Left ventricle myocardium inferior (tissue), 1 donor: ENCODE measurements at places on chromosomes 13 and 19. TPM values are rescaled to one million over a fixed set of nuclear protein-coding genes. Genes with fewer than 3 reads are reported as not detected.

- H3K4me1 ChIP-seq, result no peaks in the 10 kb centered on the region
- no peaks in the 10 kb centered on the region for H3K27me3 ChIP-seq
These were observed 36.7 kb downstream of the CUL4A start for GRCh38 chr13:113245849-113246796.

Gene ATXN8OS
- total RNA-seq, result not detected

- H3K36me3 ChIP-seq, result no peaks in the 10 kb centered on the region
- H3K27ac ChIP-seq, result no peak overlapping the region
- H3K4me3 ChIP-seq, result no peak overlapping the region
- no peak for DNase-seq
These were observed 16.1 kb upstream of the TPRX2 start for GRCh38 chr19:47842941-47843340.

GRCh38 chr13:25778808-25779305, 273.0 kb downstream of the SHISA2 start:
- no peaks in the 10 kb centered on the region for H3K4me1 ChIP-seq
- no peak overlapping the region for H3K4me3 ChIP-seq
- no peaks in the 10 kb centered on the region for H3K36me3 ChIP-seq

- peak overlapping the region; percentile 72 for H3K4me3 ChIP-seq
- H3K27ac ChIP-seq, result peak overlapping the region; percentile 92
- peaks cover 30% of the 10 kb centered on the region for H3K27me3 ChIP-seq
These were observed 816 bp upstream of the TBXA2R start for GRCh38 chr19:3607303-3608078.

- H3K4me3 ChIP-seq, result no peak overlapping the region
- no peaks in the 10 kb centered on the region for H3K27me3 ChIP-seq
- peaks cover 83% of the 10 kb centered on the region for H3K36me3 ChIP-seq
- DNase-seq, result no peak
- H3K4me1 ChIP-seq, result peaks cover 11% of the 10 kb centered on the region
- no peak overlapping the region for H3K27ac ChIP-seq
These were observed 7.7 kb upstream of the TIMM50 start for GRCh38 chr19:39472746-39473442.

DNA sequence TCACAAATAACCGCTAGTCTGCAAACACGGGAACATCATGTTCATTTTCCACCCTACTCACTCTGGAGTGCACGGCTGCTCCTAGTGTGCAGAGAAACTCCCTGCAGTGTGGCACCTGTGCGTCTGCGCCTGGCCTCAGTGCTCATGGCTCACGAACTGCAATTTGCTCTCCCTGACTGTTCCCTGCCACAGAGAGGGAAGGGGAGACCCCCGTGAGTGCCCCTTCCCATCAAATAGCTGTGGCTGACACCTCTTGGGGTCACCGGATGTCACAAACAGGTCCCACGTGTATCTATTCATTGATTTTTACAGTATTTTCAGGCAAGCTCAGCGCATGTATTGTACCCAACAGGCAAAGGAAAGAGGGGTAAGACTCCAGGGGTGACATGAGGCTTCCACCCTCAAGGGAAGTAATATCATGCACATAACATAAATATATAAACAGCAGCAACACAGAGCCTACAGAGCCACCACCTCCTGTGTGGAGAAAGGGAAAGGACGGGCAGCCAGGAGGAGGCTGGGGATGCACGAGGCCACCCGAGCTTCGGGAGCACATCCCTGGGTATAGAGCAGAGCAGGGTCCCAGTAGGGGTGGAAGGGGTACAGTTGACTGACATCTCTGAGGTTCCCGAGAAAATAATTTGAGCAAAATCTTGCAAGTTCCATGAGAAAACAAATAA, 140.3 kb upstream of the SOX1 start:
- H3K4me1 ChIP-seq, result no peaks in the 10 kb centered on the region
- H3K4me3 ChIP-seq, result no peak overlapping the region
- no peaks in the 10 kb centered on the region for H3K36me3 ChIP-seq
- no peak for DNase-seq
- H3K27me3 ChIP-seq, result peaks cover 83% of the 10 kb centered on the region

DNA sequence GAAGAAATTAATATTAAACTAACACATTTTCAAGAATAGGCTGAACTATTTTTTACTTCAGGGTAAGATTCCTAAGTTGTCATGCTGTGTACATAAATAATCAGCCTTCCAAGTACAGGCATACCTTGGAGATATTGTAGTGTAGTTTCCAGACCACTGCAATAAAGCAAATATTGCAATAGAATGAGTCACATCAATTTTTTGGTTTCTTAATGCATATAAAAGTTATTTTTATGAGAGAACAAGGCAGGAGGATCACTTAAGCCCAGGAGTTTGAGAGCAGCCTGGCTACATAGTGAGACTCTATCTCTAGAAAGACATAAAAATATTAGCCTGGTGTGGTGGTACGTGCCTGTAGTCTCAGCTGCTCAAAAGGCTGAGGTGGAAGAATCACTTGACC, 511.5 kb downstream of the UQCRFS1 start:
- no peaks in the 10 kb centered on the region for H3K36me3 ChIP-seq
- H3K27ac ChIP-seq, result no peak overlapping the region
- H3K4me3 ChIP-seq, result no peak overlapping the region
- no peaks in the 10 kb centered on the region for H3K4me1 ChIP-seq
- no peaks in the 10 kb centered on the region for H3K27me3 ChIP-seq
- DNase-seq, result no peak

GRCh38 chr13:91771229-91771628, 372.8 kb downstream of the GPC5 start:
- no peaks in the 10 kb centered on the region for H3K36me3 ChIP-seq
- no peak for DNase-seq
- H3K4me3 ChIP-seq, result no peak overlapping the region
- H3K27ac ChIP-seq, result no peak overlapping the region

Gene TMEM59L
- total RNA-seq, result 1.5 TPM

- H3K36me3 ChIP-seq, result no peaks in the 10 kb centered on the region
- H3K27ac ChIP-seq, result no peak overlapping the region
- peaks cover 40% of the 10 kb centered on the region for H3K4me1 ChIP-seq
These were observed 4.2 kb upstream of the ZIC2 start for GRCh38 chr13:99977334-99977911.

Gene ZNF90
- 0.66 TPM for total RNA-seq

GRCh38 chr19:44813841-44814470, 5.1 kb downstream of the BCAM start:
- DNase-seq, result no peak
- H3K36me3 ChIP-seq, result peaks cover 52% of the 10 kb centered on the region
- peaks cover 33% of the 10 kb centered on the region for H3K4me1 ChIP-seq
- H3K27ac ChIP-seq, result no peak overlapping the region
- H3K4me3 ChIP-seq, result no peak overlapping the region

Gene MPND
- total RNA-seq, result 19.2 TPM

Gene TSPAN16
- total RNA-seq, result not detected

DNA sequence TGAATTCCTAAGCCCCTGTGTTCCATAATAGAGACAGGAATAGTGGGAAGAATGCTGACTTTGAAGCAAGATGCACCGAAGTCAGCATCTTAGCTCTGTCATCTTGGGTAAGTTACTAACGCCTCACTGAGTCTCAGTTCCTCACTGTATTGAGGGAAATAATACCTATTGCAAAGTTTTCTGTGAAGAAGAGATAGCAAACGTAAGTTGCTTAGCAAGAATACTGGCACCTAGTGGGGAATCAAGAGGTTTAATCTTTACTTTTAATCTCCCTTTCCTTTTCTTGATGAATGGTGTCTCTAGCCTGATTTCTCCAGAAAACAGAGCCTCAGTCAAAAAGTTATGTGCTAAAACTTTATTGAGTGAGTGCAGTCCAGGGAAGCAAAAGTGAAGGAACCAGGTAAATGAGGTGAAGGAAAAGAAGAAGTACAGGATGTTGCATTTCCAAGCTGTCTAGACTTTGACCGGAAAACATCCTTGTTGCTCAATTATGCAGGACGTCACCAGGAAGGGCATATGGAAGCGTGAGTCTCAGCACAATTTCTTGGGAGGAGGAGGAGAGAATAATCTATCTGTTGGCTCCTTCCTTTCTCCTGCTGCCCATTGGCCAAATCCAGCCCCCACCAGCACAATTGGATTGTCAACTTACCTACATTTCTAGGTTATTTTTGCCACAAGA, 210.0 kb downstream of the B3GLCT start:
- no peak overlapping the region for H3K4me3 ChIP-seq
- no peak overlapping the region for H3K27ac ChIP-seq
- no peaks in the 10 kb centered on the region for H3K4me1 ChIP-seq
- no peaks in the 10 kb centered on the region for H3K36me3 ChIP-seq
- DNase-seq, result no peak
- H3K27me3 ChIP-seq, result peaks cover 20% of the 10 kb centered on the region

DNA sequence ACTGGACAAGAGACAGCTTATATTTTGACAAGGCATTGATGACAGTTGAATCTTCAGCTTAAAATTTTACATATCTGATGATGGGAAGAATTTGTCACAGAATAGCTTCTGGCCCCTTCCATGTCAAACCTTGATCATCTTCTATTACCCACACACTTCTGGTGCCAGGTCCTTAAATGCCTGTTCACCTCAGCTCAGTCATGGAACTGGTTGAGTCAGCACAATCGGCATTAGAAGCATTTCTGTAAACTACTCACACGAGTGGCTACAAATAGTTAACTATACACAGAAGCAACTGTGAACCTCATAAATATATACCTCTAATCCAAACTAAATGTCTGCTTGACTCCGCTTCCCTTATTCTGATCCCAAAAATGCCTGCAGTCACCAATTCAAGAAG, 161.2 kb downstream of the FOXO1 start:
- H3K27ac ChIP-seq, result no peak overlapping the region
- peaks cover 33% of the 10 kb centered on the region for H3K4me1 ChIP-seq
- DNase-seq, result no peak
- no peak overlapping the region for H3K4me3 ChIP-seq
- H3K27me3 ChIP-seq, result no peaks in the 10 kb centered on the region

DNA sequence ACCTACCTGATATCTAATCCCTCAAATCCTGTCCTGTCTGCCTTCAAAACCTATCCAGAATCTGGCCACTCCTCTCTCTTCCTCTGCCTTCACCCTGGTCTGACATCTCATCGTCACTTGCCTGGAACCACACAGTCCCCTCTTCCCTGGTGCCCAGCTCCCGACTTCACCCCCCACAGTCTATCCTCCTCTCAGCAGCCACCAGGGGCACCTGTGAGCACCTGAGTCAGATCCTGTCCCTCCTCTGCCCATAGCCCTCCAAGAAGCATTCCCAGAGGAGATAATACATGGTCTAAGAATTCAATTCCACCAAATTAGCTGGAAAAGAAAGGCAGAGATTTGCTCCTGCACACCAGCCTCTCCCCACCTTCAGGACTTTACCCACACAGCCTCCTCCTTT, 48.9 kb downstream of the ZNRF4 start:
- no peak overlapping the region for H3K27ac ChIP-seq
- DNase-seq, result no peak
- no peak overlapping the region for H3K4me3 ChIP-seq
- no peaks in the 10 kb centered on the region for H3K36me3 ChIP-seq
- peaks cover 16% of the 10 kb centered on the region for H3K27me3 ChIP-seq
- H3K4me1 ChIP-seq, result no peaks in the 10 kb centered on the region

Gene ZSCAN4
- total RNA-seq, result not detected

GRCh38 chr19:54883228-54883627, 9.2 kb downstream of the FCAR start:
- DNase-seq, result no peak
- H3K27me3 ChIP-seq, result peaks cover 88% of the 10 kb centered on the region
- H3K36me3 ChIP-seq, result no peaks in the 10 kb centered on the region
- H3K27ac ChIP-seq, result no peak overlapping the region

DNA sequence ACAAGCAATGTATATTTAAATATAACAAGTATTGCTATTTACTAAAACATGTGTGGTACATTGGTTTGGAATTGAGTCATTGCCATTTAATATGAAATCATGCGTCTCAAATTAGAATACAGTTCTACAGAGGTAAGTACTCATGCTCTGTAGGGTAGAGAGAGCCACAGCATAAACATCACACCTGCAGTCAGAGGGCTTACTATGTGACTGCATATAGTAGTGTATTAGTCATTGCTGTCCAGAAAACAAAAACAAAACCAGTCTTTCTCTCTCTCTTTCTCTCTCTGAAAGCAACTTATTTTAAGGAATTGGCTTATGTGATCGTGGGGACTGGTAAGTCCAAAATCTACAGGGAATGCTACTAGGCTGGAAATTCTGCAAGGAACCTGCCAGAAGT, 370.3 kb downstream of the GPC5 start:
- H3K4me3 ChIP-seq, result no peak overlapping the region
- H3K27me3 ChIP-seq, result no peaks in the 10 kb centered on the region
- DNase-seq, result no peak
- no peak overlapping the region for H3K27ac ChIP-seq
- H3K4me1 ChIP-seq, result no peaks in the 10 kb centered on the region

Gene KCNK6
- 4.2 TPM for total RNA-seq

Gene OR7A5
- not detected for total RNA-seq

GRCh38 chr13:103371271-103371670, 305.1 kb upstream of the SLC10A2 start:
- no peaks in the 10 kb centered on the region for H3K27me3 ChIP-seq
- no peak for DNase-seq
- no peak overlapping the region for H3K27ac ChIP-seq

DNA sequence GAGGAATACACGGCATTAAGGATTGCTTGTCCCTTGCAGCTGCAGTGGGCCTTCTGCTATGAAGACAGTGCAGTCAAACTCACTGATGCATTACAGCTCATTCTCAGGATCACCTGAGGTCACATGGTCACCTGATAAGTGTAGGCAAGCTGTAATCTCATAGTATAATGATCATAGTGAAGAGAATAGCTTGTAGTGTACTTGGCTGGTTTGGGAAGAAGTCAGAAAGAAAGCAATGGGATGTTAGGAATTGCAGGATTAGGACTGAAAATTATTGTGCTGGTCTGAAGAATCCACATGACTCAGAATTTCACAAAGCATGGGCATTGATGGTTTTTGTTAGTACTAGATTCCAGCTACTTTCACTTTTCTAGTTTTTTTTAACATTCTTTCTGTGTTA, 76.7 kb downstream of the MBNL2 start:
- H3K4me1 ChIP-seq, result peaks cover 85% of the 10 kb centered on the region
- no peaks in the 10 kb centered on the region for H3K27me3 ChIP-seq
- no peak overlapping the region for H3K27ac ChIP-seq
- no peak for DNase-seq
- H3K4me3 ChIP-seq, result no peak overlapping the region

Gene DMKN
- total RNA-seq, result 7.9 TPM

DNA sequence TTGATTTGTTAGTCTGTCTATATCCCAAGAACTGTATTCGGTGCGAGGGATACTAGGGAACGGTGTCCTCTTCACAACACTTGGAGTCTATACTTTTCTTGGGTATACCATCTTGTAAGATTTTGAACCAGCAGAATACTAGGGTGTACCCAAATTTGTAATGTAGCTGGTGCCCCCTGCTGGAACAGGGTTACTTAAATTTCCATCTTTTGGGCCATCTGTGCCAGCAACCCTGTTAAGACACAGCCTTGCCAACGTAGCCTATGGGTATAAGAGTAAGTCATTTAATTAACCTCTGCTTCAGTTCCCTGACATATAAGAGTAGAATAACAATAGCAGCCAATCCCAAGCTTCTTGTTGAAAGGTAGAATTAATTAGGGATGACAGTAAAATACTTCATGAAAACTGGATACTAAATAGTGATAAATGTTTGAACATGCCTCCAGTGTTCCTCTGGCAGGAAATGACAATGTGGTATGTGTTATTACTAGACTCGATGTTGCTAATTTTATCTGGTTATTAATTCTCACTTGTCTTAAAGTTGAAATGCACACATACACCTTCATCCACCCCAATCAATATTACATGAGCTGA, 607.6 kb downstream of the FGF9 start:
- H3K27ac ChIP-seq, result no peak overlapping the region
- H3K4me1 ChIP-seq, result no peaks in the 10 kb centered on the region
- H3K4me3 ChIP-seq, result no peak overlapping the region
- DNase-seq, result peak; percentile 33
- H3K36me3 ChIP-seq, result no peaks in the 10 kb centered on the region
